ENCODE measurements at places on chromosomes 6 and 20.
A peak's percentile ranks its signal among the peaks of the same experiment; 100 is the strongest.

GRCh38 chr6:14502551-14502950, 385.0 kb downstream of the CD83 start:
- DNase-seq = no peak

GRCh38 chr6:81105998-81106397, 646.5 kb downstream of the TENT5A start:
- DNase-seq = no peak

DNA sequence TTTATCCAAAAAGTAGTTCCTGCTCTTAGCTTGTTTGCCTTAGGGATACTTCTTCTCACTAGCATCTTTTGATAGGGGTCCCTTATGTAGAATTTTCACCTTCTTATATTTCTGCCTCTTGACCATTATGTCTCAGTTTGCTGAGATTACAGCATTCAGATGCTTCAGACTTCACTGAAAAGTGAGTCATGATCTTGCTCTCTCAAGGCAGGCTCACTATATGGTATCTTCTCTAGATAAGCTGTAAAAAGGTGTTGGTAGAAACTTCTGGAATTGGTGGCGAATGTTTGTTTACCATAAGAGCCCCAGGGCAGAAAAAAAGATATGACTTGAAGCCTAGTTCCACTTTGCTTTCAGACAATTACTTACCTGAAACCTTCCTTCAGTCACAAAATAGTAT, 19.7 kb downstream of the GTPBP2 start:
- DNase-seq = no peak

- no peak for DNase-seq
These were observed 45.1 kb downstream of the PTPRA start for GRCh38 chr20:2918096-2919049.

DNA sequence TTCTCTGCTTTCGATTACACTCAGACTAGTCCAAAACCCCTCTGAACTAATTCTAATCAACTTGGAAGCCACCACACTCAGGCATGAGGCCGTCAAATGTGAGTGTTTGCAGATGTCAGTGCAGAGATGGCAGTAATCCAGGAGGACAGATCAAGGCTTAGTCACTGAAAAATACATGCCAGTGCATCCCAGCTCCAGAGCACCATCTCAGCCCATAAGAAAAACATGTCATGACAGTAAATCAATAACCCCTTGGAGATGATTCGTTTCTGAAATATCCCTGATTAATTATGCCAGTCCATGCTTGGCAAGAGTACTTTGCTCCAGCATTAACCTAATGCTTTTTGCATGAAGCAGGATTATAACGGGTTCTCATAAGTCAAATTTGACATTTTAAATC, 179.5 kb downstream of the ADAT2 start:
- DNase-seq = no peak

DNA sequence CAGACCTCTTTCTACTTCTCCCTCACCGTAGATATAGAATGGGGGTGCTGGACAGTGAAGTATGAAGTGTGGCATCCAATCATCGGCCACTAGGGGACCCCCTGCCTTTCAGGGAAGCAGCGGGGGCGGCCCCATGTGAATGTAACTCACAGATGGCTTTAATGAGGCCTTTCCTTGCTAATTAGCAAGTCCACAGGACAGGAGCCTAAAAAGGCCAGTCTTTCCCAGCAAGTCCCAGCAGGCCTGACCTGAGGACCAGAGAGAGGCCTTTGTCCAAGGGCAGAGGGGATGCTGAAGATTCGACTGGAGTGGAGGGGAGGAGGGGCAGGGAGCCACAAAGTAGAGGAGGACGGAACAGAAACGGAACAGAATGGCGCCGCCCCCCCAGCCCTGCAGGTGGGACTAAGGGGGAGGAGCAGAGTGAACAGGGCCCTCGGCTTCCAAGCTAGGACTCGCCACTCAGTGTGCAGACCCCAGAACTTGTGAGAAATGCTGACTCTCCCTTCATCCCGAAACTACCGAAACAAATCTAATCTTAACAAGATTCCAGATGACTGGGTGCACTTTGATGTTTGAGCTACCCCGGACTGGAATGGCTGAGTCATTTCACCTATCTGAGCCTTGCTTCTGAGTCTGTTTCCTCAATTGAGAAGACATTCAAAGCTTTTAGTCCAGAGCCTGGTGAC, 5.8 kb downstream of the C6orf132 start:
- peak; percentile 20 for DNase-seq

DNA sequence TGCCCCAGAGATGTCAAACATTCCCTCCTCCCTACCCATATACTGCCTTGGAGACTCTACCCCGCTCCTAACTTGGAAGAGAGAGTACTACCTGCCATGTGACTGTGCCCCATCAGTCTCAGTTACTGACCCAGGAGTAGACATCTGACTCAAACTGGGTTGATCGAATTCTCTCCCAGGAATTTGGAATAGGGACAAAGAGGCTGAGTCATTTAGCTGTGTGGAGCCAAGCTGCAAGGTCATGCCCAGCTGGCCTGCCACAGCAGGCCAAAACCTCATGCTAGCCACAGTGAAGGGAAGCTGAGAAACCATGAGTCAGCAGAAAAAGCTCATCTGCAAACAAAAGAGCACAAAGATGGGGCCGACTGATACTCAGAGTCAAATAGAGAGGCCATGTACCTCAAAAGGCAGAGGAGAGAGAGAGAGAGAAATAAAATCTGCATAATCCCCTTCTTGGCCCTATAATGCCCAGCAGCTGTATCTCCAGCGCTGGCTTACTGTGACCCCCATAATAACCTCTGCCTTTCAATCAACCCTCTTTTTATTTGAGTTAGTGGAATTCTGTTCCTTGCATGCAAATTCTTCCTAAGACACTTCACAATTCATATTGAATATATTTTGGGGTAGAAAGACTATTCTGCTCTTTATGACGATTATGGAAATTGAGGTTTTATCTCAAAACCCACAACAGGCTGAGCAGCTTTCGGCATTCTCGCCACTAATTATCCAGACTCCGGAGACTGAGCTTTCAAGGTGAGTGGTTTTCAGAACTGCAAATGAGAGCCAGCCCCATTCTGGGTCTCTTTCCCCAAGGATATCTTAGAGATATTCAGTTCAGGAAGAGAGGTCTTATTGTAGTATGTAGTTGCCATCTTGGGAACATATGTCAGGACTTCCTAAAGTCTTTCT, 21.4 kb upstream of the AKIRIN2 start:
- peak; percentile 61 for DNase-seq

- no peak for DNase-seq
These were observed 188.5 kb downstream of the ZNF217 start for GRCh38 chr20:53405139-53405538.

DNA sequence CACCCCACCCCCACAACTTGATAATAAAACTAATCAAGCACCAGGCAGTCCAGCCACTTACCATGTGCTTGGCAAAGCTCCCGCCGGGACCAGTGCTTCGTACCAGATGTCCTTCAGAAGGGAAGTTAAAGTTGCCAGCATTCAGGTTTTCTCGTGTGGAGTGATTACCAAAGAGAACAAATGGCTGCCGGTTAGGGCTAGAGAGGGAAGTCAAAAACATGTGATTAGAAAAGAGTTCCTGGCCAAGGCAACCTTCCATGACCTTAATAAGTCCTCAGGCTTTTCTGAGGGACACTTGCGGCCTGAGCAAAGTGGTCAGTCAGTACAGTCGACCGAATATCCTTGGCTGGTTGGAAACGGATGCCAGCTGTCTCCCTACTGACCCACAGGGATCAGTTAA, 67.0 kb downstream of the DNAAF9 start:
- DNase-seq = no peak

DNA sequence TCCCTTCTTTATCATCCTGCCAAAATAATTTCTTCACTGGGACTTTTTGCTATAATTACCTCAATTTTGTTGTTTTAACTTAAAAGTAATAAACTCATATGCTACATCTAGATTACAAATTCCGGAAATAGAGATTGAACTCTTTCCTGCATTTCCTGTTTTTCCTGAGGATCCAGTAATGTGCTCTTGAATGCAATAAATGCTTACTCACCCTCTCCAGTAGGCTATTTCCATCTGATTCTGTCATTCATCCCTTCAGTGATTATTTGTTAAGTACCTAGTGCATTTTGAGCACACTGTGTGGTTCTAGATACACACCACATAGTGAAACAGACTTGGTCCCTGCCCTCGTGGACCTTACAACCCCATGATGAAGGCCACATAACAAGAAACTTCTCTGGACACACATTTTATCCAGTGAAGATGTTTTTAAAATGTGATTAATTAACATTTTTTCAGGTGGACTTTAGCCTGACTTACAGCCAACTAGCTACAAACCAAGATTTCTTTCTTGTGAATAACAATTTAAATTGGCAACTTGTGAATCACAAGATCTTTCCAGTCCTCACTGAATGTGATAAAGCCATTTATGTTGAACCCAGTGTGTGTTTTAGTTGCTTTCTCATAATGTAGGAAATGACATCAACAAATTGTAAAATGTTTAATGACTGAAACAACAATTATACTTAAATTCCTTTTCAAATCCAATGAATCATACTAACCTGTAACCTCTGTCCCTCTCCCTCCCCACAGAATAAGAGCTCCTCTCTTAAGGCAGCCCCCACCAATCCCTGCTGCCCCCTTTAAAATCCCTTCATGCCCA, 272.3 kb downstream of the KHDC1L start:
- no peak for DNase-seq

- no peak for DNase-seq
These were observed 22.9 kb upstream of the JAG1 start for GRCh38 chr20:10696650-10697049.

DNA sequence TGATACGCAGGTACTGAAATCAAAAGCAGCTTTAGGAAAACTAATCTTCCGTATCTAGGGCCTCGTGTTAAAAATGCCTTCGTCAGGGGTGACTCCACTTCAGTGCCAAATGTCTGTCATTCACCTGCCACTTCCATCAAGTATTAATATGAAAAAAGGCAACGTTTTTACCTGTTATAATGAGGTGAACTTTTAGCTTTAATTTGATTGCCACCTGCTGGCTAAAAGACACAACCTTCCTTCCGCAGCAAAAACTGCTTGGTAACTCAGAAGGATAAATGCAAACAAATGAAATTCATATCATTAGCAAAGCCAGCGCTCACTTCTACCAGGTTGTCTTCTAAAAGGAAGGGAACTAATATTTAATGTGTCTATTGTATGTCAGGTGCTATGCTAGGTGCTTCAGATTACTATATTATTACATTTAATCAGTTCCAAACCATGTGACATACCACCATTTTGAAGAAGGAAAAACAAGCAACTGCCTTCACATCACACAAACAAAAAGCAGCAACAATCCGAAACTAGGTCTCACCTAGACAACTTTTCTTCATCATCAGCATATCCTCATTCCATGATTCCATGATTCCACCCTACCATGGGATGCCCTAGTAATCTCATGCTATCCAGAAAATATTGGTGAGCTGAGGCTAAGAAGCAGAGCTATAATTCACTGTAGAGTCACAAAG, 20.6 kb upstream of the ARHGAP18 start:
- DNase-seq = peak; percentile 30

DNA sequence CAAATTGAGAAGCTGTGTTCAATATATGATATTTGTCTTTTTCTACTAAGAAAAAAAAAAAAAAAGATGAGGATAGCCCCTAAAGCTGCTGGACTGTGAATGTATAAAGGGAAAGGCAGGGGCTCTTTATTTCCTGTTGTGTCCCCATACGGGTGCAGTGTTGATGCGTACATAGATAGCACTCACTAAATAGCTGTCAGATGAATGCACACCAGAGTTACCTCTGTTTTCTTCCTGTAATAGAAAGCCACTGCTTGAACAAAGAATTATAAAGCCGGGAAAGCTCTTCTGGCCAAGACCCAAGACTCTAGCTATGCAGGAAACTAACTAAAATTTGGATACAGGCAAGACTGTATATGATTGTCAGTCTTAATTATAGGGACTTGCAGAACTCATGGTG, 260.0 kb downstream of the FARS2 start:
- no peak for DNase-seq

DNA sequence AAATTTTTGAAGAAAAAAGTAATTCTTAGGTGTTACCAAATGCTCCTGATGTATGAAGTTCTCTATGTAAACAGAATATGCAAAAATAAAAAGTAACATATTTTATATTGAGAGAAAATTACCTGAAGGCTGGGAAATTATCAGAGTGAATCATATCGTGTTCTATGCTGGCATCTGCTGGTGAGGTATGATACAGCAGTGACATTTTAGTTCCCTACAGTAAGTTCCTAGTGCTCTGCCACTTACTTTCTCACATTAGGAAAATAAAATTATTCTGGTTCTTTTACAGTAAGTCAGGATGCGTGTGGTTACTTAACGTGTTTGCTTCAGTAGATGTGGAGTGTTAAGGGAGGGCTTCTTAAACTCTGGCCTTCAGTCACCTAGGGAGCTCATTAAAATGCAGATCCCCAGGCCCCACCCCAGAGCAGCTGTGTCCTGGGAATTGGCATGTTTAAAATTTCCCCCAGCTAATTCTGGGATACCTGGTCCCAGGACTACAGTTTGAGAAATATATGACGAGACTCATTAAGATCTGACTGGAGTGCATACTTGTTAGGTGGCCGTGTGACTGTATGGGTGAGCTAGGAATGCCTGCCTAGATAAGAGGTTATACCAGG, 3.2 kb downstream of the ACTR5 start:
- DNase-seq = no peak

DNA sequence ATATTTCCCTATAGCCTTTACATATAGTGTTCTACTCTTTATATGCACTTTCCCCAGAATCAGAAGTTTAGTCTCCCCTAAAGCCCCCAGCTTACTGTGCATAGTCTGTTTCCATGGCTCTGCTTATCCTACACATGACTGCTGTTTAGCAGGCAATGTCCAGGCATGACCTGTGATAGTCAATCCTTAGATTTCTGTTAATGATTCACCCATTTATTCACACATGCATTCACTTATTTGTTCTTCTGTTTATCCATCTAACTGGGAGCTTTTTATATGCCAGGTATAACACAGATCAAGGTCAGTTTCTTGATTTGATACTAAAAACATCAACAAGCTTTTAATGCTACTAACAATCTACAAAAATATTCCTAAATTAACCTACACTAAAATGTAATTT, 300.8 kb downstream of the PHF3 start:
- no peak for DNase-seq

- no peak for DNase-seq
These were observed 233.3 kb upstream of the RUNX2 start for GRCh38 chr6:45094831-45095230.

GRCh38 chr20:17407550-17407949, 123.6 kb downstream of the BFSP1 start:
- DNase-seq = no peak

DNA sequence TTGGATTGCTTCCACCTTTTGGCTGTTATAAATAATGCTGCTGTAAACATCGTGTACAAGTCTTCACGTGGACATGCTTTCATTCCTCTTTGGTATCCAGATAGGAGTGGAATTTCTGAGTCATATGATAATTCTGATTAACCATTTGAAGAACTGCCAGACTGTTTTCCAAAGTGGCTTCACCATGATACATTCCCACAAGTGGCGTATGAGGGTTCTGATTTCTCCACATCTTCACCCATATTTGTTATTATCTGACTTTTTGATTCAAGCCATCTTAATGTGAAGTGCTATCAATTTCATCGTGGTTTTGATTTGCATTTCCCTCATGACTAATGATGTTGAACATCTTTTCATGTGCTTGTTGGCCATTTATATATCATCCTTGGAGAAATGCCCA, 2.9 kb upstream of the SNRPB start:
- DNase-seq = no peak

- DNase-seq = no peak
These were observed 40.9 kb downstream of the SUMO4 start for GRCh38 chr6:149440735-149441671.

- peak; percentile 40 for DNase-seq
These were observed 29.1 kb downstream of the HECA start for GRCh38 chr6:139164001-139164400.

GRCh38 chr20:14778875-14779274, 441.5 kb upstream of the FLRT3 start:
- no peak for DNase-seq

- DNase-seq = no peak
These were observed 124.1 kb upstream of the THEMIS start for GRCh38 chr6:128024969-128025368.
